ENCODE measurements at places on chromosomes 4 and X.

GRCh38 chr4:107977966-107978705 is 11.6 kb upstream of the HADH start:
- no peak for DNase-seq

DNA sequence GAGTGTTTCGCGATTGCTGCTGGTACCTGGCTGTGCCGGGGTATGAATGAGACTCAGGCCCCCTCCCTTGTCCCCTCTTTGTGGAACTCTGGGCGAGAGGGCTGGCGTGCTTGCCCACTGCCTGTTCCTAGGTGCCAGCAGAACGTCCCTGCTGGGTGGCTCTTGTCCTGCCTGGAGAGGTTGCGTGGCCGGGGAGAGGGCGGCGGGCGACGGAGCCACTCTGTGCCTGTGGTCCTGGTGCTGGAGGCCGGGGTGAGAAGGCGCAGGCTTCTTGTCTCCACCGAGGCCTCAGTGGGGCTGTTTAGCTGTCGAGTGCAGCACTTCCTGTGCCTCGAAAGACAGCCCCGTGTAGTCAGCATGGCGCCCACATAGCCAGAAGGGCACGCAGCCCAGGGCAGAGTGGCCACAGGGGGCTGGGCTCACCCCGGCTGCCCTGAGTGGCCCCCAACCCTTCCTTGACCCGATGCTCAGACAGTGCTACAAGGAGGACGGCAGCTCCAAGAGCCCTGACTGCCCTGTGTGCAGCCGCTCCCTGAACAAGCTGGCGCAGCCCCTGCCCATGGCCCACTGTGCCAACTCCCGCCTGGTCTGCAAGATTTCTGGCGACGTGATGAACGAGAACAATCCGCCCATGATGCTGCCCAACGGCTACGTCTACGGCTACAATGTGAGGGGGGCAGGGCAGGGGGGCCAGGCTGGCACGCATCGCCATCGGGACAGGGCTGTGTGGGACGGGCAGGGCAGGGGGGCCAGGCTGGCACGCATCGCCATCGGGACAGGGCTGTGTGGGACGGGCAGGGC is 8.9 kb upstream of the UVSSA start:
- DNase-seq: no peak

- DNase-seq: no peak
Measured at GRCh38 chrX:47623540-47624027, 3.9 kb upstream of the SYN1 start.

DNA sequence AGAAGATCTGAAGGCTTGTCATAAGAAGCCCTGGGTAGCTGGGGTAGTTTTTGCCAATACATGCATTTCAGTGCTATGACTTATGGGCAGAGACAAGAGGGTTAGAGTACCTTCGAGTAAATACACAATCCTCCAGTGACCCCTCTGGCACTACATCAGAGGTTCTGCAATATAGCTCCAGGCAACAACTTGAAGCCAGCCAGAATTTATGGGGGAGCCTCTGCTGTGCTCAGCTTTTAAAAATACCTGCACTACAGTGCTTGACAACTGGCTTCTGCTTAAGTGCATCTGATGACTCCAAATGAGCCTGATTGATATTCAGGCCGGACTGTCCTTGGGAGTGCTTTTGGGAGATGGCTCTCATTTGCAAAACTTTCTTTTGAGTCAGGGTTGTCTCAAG is 44.9 kb upstream of the SMAD1 start:
- no peak for DNase-seq

- no peak for DNase-seq
Measured at GRCh38 chrX:108439426-108439942, at the start of gene COL4A5. Gene COL4A5 (plus strand): TSS chrX:108439838. CDS start chrX:108440126, 288 bp downstream.

DNA sequence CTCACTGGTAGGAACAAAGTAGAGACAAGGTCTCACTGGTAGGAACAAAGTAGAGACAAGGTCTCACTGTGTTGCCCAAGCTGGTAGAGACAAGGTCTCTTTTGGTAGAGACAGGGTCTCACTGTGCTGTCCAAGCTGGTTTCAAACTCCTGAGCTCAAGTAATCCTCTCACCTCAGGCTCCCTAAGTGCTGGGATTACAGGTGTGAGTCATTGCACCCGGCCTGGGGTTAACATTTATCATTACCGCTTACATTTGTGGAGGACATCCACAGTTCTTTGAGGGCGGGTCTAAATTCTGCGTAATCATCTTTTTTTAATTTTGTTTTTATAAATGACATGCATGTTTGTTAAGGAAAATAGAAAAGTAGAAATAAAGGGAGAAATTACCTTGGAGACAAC is 12.0 kb downstream of the RAB33B start:
- DNase-seq: no peak

DNA sequence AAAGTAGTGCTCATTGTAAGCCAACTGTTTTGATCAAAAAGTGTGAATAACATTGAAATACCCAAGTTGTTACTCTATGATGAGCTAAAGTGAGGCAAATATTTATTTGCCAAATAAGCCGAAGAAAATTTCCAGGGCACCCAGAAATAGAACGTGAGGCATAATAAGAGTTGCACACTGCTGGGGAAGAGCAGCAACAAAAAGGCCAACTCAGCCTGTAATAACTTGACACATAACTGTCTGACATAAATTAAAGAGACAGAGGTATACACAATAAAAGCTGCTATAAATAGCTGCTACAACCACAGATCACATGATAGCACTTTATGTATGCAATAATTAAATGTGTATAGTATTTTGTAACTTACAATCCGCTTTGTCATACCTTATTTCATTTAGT is 2.0 kb upstream of the ABCB7 start:
- DNase-seq: no peak

DNA sequence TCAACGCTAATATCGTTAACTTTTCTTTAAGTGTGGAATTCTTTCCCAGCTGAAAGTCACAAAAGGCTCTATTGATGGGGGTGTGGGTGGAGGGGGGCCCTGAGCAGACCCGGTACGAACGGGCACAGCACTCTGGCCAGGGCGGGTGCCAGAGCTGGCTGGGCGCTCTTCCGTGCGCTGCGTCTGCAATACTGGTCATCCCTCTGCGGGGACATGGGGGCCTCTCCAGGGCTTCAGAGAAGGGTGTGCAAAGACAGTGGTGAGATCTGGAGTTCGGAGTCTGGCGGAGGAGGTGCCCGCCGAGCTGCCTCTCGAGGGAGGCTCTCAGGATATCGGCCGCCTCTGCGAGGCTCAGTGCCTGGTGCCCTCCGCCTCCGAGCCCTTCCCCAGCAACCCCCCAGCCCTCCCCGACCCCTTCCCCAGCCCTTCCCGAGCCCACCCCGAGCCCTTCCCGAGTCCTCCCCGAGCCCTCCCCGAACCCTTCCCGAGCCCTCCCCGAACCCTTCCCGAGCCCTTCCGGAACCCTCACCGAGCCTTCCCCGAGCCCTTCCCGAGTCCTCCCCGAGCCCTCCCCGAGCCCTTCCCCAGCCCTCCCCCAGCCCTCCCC is 34.3 kb downstream of the FGFRL1 start:
- no peak for DNase-seq

DNA sequence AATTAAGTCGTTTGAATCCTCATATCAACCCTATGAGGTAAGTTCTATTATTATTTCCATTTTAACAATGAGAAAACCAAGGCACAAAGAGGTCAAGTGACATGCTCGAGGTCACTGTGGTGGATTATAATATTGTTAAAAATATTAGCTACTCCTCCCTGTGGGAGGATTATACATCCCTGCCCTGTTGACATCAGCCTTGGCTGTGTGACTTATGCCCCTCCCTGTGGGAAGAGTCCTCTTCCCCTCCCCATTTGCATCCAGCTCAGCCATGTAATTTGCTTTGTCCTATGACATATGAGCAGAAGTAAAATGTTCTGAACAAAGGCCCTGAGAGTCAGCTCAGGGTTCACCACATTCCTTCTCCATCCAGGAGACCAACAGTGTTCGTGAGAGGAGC is 152.7 kb upstream of the ZIC3 start:
- no peak for DNase-seq

DNA sequence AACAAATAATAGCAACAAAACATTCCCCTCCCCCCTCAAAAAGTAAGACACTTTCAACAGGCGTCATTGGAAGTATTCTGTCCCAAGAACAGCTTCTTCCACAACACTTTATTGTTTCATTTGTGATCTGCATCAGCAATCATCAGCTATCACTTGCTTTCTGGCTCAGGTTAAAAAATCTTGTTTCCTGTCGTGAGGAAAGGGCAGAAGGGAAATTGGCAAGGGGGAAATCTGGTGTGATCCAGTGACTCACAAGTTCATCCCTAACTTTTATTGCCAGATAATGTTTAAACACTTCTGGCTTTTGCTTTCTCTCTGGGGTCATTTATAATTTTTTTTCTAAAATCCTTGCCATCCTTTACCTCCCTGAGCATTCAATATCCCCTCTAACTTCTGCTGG is 247.4 kb upstream of the GIMD1 start:
- no peak for DNase-seq

- no peak for DNase-seq
Measured at GRCh38 chr4:101960431-101960830, 169.9 kb downstream of the BANK1 start.

- DNase-seq: no peak
Measured at GRCh38 chrX:132831336-132831973, 127.0 kb downstream of the HS6ST2 start.

DNA sequence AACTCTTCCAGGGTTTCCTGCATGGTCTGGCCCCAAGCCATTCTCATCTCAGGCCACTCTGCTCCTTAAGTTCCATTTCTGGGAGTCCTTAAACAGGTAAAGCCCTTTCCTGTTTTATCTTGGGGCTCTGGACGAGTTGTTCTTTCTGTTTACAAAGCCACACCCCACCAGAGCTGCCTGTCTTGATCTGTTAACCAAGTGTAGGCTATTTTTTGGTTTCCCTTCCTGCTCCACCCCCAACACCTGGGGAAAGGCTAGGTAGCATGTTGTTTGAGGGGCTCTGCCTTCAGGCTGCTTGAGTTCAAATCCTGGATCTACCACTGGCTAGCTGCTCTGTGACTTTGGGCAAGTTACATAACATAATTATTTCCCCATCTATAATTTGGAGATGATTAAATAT is 40.0 kb downstream of the ERVMER34-1 start:
- no peak for DNase-seq

DNA sequence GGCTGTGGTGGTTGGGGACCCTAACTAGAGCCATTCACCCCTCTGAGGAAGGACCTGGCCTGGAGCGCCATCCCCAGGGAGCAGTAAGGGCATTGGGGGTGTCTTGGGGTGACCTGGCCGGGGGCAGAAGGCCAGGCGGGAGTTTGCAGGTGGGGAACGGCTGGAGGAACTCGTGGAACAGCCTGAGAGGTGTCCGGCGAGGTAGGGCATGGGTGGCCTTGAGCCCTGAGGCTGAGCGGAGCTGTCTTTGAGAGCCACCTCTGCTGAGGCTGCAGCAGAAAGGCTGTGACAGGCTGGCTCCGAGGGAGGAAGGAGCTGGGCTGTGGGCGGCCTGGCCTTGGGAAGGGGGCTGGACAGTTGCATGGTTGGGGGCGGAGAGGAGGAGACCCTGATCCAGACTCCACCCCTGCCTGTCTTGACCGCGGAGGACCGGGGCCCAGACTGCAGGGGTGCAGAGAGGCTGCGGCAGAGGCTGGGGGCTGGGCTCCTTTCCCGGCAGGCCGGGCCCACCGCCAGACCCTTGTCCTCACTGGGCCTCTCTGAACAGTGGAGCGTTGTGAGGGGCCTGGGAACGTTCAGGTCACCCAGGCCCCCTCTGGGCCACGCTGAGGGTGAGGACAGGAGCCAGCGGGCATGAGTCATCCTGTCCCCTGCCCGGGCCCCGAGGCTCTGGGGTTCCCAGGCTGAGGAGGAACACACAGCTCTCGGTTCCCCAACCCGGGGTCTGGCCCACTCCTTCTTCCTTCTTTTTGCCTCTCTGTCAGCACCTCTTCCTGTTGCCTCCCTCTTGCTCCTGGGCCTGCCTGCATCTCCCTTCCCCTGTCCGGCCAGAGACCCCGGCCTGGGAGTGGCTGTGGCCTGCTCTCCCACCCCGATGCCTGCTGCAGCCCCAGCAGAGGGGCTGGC is 8.1 kb downstream of the SH3BP2 start:
- DNase-seq: no peak

GRCh38 chr4:6573986-6574746 is 823 bp upstream of the MAN2B2 start:
- no peak for DNase-seq

GRCh38 chrX:23434356-23434884 is 99.8 kb downstream of the PTCHD1 start:
- no peak for DNase-seq

- DNase-seq: no peak
Measured at GRCh38 chr4:177079327-177079726, 230.3 kb upstream of the NEIL3 start.

GRCh38 chr4:122146652-122147051 is 5.5 kb upstream of the BLTP1 start:
- DNase-seq: no peak

- no peak for DNase-seq
Measured at GRCh38 chr4:150051111-150051510, 27.1 kb upstream of the DCLK2 start.

GRCh38 chr4:129239088-129239487 is 143.1 kb downstream of the C4orf33 start:
- no peak for DNase-seq

- DNase-seq: no peak
Measured at GRCh38 chrX:53126377-53126776, 32.4 kb downstream of the KANTR start.

DNA sequence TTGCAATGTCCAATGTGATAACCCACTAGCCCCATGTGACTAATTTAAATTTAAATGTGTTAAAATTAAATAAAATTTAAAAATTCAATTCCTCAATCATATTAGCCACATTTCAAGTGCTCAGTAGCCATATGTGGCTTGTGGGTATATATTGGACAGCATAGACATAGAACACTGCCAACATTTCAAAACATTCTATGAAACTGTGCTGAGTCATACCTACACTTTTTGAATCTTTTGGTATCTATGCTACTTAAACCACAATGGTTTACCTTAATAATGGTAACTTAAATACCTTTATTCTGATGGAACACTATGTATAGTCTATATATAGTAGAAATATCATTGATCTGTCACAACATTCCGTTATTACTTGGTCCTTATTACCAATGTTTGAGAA is 223.4 kb upstream of the ATOH1 start:
- DNase-seq: no peak

- no peak for DNase-seq
Measured at GRCh38 chrX:135477576-135477975, 42.9 kb upstream of the INTS6L start.

DNA sequence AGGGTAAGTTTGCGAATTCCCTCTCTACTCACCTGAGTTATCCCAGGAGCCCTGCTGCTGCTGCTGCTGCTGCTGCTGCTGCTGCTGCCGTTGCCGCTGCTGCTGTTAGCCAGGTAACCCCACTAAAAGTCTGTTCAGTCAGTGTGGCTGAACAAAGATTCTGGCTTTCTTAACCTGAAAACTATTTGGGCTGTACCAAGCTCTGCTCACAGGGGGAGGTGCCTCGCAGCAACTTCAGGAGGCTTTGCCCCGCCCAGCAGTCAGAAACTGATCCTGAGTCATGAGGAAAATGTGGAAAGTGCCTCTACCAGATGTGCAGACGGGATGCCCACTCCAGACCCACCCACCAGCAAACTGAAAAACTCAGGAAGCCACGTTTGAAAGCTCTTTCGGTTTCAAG is at the start of gene CAPN6:
TSS of gene CAPN6 (minus strand) at position 145 of the 400 bp plus-strand sequence. CDS start 6,547 bp downstream, outside the sequence.
- no peak for DNase-seq

GRCh38 chr4:61152433-61152832 is 47.7 kb upstream of the ADGRL3 start:
- no peak for DNase-seq

- DNase-seq: no peak
Measured at GRCh38 chr4:73222466-73223257, 35.9 kb downstream of the ANKRD17 start.

GRCh38 chr4:151744614-151745013 is 16.2 kb downstream of the GATB start:
- no peak for DNase-seq

- DNase-seq: no peak
Measured at GRCh38 chr4:179583221-179583620, 2141.0 kb upstream of the AGA start.

- DNase-seq: peak; percentile 3
Measured at GRCh38 chrX:63746278-63746677, 38.7 kb downstream of the ARHGEF9 start.

Data from NK-92 treated with Interleukin-12 subunit alpha and Interleukin-12 subunit beta, amount 100 ng/mL, for 24 hours (cell line).